CD4-positive, alpha-beta memory T cell (primary cell): ENCODE measurements at places on chromosomes 2 and 18.

DNA sequence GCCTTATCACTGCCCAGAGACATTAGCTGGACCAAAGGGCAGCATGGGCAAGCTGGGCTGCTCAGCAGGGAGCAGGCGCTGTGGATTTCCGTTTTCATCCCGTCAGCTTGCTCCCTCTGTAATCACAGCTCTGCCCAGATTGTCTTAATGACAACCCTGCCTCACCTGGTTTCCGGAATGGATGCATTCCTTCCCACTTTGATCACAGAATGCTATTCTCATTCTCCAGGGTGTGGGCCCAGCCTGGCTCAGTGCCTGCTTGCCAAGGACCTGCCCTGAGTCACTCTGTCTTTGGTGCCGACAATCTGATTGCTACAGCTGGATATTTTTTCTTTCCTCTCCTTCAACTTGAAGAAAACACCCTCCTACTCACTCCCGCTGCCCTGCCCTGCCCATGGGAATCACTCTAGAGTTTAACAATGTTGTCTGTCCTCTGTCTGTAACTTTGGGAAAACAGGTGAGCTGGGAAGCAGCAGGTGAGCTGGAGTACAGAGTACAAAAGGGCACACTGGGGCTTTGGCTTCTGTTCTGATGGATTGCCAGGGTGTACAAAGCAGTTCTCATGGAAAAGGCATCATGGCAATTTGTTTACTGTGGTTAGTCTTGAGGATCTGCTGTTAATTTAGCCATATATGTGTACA is 27.2 kb upstream of the FAM136A start:
- no peak overlapping the region for H3K27ac ChIP-seq
- no peak overlapping the region for H3K4me3 ChIP-seq
- H3K4me1 ChIP-seq = no peaks in the 10 kb centered on the region
- DNase-seq = no peak

DNA sequence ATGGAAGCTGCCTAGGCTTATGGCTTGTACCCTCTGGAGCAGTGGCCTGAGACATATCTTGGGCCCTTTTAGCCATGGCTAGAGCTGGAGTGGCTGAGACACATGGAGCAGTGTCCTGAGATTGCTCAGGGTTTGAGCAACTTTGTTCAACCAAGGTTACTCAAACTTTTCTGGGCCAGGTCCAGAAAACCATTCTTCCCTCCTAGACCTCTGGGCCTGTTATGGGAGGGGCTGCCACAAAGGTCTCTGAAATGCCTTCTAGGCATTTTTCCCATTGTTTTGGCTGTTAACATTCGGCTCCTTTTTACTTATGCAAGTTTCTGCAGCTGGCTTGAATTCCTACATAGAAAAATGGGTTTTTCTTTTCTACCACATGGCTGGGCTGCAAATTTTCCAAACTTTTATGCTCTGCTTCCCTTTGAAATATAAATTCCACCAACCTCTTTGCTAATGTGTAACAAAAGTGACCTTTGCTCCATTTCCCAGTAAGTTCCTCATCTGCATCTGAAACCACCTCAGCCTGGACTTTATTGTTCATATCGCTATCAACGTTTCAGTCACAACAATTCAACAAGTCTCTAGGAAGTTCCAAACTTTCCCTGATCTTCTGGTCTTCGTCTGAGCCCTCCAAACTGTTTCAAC is 84.9 kb upstream of the MAP4K3 start:
- no peak for DNase-seq
- H3K36me3 ChIP-seq = no peaks in the 10 kb centered on the region
- no peaks in the 10 kb centered on the region for H3K4me1 ChIP-seq
- no peak overlapping the region for H3K4me3 ChIP-seq
- H3K27ac ChIP-seq = no peak overlapping the region
- no peaks in the 10 kb centered on the region for H3K27me3 ChIP-seq

DNA sequence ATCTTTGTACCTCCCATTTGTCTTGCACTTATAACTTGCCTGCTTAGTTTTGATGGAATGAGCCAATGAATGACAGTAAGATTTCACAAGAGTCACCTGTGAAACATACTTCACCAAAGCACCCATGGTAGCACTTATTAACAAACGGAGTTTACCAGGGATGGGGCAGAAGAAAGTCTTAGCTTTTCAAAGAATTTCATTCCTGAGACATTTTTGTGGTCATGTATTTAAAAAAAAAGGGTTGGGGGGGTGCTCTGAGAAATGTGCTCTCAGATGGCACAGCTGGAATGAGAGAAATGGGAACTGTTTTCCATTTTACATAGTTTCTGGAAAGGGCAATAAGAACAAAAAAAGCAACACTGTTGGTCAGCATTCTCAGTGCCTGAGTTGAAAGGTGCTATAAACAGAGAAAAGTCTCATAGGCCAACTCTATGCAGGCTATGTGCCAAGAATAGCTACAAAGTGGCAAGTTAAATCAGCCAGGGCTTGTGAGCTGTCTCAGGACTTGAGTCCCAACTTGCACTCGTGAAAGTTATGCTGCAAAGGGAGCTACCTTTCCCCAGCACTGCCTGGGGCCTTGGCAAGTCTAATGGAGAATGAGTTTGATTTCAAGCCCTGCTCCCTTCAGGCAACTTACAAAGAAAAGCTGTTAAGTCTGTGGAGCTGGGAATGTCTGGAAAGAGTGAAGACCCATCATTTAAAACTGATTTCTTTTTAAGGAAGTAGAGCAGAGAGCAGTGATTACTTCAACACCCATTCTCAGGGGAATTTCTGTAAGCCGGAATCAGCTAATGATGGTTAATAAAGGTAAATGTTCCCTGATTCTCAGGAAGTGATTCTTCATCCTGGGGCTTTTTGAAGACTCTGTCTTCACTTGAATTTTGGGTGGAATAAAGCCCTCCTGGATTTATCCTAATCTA is 170.6 kb downstream of the SLC8A1 start:
- DNase-seq = no peak
- no peaks in the 10 kb centered on the region for H3K4me1 ChIP-seq
- H3K4me3 ChIP-seq = no peak overlapping the region
- no peak overlapping the region for H3K27ac ChIP-seq
- H3K27me3 ChIP-seq = no peaks in the 10 kb centered on the region

DNA sequence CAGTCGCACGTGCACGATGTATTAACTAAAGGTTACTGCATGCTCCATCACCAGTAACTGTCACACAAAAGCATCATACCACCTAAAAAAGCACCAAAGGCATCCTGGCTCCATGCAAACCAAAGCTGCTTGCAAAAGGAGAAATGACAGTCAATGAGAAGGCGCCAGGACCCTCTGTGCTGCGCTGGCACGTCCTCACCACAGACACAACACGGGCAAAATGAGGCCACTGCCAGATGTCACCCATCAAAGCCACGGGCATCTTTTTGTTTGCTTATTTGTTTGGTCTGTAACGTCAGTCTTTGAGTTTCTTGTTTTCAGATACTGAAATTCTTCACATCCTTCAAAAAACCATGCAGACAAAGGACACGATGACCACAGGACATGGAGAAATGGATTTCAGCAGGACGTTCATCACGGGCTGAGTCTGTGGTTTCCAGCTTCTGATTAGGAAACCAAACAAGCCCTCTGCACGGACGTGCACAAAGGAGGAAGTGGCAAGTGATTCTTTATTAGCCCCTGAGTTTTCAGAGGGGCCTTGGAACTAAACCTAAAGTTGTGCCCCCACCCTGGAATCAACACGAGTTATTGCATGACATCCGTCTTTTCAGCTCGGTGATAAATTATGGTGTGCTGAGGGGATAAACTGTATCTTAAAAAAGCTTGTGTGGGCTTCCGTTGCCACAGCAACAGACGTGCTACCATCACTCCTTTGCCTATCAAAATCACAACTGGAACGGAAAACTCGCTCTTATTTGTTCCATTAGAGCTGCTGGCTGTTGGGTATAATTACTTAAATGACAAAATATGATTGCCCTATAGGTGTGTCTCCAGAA is 181.8 kb downstream of the EIPR1 start:
- H3K27me3 ChIP-seq = no peaks in the 10 kb centered on the region
- DNase-seq = no peak
- no peak overlapping the region for H3K27ac ChIP-seq
- no peak overlapping the region for H3K4me3 ChIP-seq
- no peaks in the 10 kb centered on the region for H3K4me1 ChIP-seq

DNA sequence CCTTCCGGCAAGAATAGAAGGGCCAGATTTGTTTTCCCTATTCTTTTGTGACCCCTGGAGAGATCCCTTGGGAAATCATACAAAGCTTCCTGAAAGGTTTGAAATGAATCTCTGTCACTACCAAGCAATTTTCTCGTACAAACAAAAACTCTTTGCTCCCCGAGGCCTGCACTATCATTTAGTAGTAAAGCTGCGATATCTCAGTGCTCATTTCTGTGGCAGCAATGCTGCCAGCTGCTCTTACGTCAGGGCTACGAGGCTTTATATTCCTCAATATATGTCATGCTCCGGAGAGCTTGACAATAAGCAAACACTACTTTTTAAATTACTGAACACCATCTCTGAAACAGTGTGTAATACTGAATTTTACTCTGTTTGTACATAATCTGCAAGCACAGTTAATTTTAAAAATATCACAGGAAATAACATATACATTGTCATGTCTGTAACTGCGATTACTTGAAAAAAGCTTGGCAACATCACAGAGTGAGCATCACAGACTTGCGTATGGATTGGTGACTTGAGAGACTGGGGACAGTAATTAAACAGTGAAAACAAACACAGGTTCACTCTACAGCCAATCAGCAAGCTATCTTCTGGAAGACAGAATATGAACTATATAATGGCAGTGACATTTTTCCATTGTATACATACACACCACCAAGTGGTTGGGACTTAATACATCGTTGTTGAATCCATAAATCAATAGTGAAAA is 403.3 kb upstream of the NETO1 start:
- no peak for DNase-seq
- no peak overlapping the region for H3K27ac ChIP-seq
- no peaks in the 10 kb centered on the region for H3K4me1 ChIP-seq

DNA sequence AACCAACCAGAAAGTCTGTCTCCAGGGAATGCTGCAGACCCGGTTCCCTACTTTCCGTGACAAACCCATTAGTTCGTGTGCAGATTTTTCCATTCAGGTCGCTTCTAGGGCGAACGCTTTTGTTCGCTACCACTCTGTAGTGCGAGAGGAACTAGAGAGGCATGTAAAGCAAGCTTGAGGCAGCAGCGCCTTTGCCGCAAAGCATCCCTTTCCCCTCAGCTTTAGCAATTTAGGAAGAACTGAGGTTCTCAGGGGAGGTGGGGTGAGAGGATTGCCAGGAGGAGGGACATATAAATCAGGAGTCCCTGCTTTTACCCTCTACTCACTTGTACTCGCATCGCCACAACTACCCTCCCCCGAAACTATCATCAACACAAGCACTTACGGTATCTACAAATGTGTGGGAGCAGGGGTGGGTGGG is 748 bp upstream of the ZNF804A start:
- H3K36me3 ChIP-seq = no peaks in the 10 kb centered on the region
- no peak overlapping the region for H3K4me3 ChIP-seq
- no peak overlapping the region for H3K27ac ChIP-seq
- H3K4me1 ChIP-seq = no peaks in the 10 kb centered on the region
- H3K27me3 ChIP-seq = peaks cover 8% of the 10 kb centered on the region
